ENCODE measurements at places on chromosomes 7 and 10. TPM values are rescaled to one million over a fixed set of nuclear protein-coding genes. Genes with fewer than 3 reads are reported as not detected.

The LIPM gene
- total RNA-seq, result not detected

- no peak for DNase-seq
These were observed 29.7 kb downstream of the GNA12 start for GRCh38 chr7:2814186-2814945.

The NPFFR1 gene
- total RNA-seq, result not detected

DNA sequence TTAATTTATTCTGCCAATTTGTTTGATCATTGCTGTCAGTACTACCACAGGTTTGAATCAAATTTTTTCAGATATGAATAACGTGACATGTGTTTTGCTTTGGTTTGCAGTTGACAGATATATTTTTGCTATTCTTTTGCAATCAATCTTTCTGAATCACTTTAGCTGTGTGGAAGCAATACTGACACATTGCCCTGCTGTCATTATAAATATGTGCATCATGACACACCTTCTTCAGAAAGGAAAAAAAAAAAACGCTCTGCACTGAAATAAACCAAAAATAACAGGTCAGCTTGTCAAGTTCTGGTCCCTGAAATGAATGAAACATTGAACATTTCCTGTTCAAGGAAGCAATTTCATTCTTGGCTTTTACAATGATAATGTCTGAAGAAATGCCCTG lies 93.8 kb upstream of the FAM13C start:
- no peak for DNase-seq

The SPDYE1 gene
- not detected for total RNA-seq

- no peak for DNase-seq
These were observed 4.0 kb downstream of the BRAF start for GRCh38 chr7:140920745-140921144.

The LRRC61 gene
- total RNA-seq, result 21.2 TPM

DNA sequence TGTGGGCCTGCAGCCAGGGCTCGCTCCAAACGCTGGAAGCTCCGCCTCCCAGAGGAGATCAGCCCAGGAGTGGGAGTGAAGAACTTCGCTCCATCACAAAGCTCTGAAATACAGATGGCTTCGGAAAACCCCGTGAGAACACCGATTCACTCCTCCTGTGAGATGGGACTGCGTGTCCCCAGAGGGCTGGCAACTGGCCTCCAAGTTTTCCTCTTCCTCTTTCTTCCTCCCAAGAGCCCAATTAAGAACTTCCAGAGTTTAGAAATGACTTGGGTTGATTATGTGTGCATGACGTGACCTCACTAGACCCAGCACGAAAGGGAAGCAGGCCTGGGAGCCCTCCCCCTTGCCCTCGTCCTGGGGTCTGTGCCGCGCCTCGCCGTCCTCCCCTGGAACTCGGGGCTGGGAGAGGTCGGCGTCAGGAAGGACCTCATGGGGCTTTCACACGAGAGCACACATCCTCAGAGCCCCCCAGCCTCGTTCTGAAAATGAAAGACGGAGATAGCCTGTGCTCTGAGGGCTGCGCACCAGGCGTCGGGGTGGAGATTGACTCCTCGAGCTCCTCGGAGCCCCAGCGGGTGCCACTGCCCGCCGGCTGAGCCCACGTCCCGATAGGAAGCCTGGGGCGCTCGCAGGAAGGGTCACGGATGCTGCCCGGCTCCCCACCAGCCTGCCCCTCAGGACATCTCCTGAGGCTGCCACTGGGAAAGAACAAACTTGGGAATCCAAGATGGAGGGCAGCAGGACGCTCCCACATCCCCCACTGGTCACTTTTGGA lies 37.8 kb downstream of the PTPRN2 start:
- no peak for DNase-seq

DNA sequence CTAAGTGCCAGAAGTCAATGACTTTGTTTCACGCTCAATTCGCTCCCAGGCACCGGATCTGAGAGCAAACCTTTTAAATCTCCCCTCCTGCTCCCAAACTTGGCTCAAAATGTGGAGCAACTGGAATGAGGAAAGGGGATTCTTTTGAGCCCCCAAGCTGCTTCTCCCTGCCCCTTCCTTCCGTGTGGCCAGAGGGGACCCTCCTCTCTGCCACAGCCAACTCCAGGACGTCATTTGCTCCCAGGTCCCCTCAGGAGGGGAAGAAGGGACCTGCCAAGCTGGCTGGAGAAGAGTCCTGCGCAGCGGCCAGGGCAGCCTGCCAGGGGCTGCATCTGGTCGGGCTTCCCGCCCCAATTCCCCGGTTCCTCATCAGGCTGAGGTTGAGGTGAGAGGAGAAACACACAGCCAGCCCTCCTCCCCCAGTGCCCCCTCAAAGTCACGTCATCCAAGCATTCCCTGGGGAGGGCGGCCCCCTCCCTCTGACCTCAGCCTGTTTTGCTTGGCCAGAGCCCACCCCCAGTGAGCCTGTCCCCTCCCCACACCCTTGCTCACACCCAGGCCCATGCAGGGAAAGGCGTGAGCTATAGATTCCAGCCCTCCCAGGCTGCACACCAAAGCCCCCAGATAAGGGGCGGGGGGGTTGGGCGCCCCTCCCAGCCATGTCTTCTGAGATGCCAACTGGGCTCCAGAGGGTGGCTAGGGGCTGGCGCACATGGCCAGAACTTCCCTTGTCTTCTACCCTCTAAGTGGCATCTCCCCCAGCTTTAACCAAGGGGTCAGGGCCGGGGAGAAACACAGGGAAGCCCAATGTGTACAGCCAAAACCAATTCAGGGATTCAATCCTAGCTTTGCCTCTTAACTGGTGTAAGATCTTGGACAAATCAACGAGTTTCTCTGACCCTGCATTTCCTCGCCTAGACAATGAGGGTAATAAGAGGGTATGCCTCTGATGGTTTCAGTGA lies 35.0 kb downstream of the SH3PXD2A start:
- DNase-seq, result no peak

The OPN1SW gene
- not detected for total RNA-seq

The OR6V1 gene
- not detected for total RNA-seq

The TMEM176A gene
- total RNA-seq, result not detected

The VGF gene
- not detected for total RNA-seq

GRCh38 chr7:75534727-75535307 lies 42.7 kb downstream of the SPDYE5 start:
- DNase-seq, result no peak

The CPA4 gene
- total RNA-seq, result not detected

DNA sequence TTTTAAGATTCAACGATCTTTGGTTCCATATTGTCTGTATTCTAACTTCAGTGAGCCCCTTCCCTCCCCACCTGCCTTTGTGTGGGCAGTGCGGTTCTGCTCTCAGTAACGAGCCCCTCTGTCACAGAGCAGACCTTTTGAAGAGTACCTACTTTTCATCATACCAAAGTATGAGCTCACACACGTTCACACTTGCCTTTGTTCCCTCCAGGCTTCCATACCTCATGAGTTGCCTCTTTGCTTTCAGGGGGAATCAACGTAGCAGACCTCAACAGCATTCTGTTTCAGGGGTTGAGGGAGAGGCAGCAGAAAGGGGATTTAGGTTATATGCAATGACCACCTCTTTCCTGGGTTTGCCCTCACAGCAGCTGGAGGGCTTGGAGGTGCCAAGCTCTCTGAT lies 211.4 kb upstream of the MDFIC start:
- DNase-seq, result no peak

- no peak for DNase-seq
These were observed 705.5 kb downstream of the AUTS2 start for GRCh38 chr7:70303780-70304179.

The PDE6C gene
- total RNA-seq, result not detected

GRCh38 chr7:46032942-46033341 lies 111.9 kb upstream of the IGFBP3 start:
- DNase-seq, result no peak

- no peak for DNase-seq
These were observed 29.0 kb upstream of the MGMT start for GRCh38 chr10:129438024-129438423.

DNA sequence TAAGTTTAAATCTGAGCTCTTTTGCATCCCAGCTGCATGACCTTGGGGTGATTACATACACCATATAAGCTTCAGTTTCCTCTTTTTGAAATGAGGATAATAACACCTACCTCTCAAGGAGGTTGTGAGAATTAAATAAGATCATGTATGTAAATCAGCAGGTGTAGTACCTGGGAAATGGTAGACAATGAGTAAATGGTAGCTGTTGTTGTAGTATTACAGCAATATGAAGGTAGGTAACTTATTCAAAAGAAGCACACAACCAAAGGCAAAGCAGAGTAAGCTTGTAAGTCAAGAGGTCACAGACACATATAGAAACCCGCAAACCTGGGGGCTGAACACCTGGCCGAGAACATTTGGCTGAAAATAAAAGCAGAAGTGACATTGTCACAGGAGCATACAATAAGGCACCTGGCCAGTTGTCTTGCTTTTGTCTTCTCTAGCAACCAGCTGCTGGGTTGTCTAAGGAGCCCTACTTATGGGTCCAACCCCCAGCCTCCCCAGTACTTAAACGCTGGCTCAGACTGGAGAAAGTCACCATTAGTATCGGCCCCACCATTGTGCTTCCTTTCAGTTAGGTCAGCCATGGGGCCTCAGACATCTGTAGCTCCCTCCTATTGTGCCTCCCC lies 203.6 kb upstream of the MKLN1 start:
- no peak for DNase-seq

The GBX1 gene
- total RNA-seq, result not detected

DNA sequence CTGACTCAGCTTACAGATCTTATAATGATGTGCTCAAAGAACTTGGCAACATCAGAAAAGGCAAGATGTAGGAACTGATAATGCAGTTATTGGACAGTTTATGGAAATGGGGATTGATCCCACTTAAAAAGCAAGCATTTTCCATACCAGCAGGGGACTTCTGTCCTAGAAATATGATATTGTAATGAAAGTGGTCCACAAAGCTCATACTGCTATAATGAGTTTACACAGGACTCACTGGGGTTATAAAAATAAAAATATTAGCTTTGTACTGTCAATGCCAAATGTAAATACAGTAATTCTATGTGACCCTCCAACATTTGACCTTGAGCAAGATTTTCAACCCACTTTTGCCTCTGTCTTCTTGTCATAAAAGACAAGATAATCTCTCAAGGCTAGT lies 145.5 kb upstream of the SEM1 start:
- DNase-seq, result no peak

The SLC35G1 gene
- total RNA-seq, result 4.8 TPM

DNA sequence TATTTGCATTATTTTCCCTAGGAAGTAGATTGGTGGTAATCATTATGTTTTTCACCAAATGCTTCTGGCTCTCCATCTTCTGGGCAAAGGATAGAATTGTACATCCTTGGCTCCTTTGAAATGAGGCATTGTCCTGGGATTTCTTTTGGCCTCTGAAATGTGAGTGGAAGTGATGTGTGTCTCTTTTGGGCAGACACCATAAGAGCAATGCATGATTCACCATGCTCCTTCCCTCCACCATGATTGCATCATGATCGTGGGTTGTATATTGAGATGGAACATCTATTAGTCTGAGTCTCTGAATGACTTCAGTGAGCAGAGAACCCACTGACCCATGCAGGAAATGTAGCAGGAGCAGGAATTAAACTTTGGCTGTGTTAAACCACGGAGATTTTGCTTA lies 49.2 kb downstream of the ADRA2A start:
- no peak for DNase-seq

GRCh38 chr7:101018271-101019167 lies 1.4 kb upstream of the MUC17 start:
- no peak for DNase-seq

DNA sequence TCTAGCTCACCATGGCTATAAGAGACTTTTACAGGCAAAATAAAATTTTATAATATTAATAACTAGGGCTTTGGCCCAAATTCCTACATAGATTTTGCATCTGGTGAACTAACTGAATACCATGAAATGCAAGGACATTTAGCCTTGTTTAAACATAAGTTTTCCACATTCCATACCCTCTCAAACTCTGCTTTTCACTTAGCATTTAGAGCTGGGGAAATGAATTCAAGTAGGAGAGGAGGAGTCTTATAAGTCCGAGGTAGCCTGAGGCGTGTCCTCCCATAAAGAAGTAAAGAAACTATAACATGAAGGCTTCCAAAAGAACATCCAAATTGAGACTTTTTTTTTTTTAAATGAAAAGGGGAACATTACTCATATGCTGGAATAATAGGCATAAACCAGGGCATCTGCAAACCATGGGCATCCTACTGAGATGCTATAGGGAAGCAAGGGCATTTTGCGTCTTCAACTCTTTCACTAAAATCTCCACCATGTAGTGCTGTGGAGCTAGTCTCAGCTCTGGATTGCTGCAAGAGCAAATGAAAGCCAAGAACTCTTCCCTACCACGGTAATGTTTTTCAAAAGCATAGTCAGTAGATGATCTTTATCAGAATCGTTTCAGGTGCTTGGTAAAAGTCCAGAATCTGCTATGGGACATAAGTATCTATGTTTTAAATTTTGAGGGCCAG lies 79.1 kb downstream of the PALS2 start:
- no peak for DNase-seq

GRCh38 chr10:69340695-69341094 lies 62.4 kb downstream of the HK1 start:
- no peak for DNase-seq

DNA sequence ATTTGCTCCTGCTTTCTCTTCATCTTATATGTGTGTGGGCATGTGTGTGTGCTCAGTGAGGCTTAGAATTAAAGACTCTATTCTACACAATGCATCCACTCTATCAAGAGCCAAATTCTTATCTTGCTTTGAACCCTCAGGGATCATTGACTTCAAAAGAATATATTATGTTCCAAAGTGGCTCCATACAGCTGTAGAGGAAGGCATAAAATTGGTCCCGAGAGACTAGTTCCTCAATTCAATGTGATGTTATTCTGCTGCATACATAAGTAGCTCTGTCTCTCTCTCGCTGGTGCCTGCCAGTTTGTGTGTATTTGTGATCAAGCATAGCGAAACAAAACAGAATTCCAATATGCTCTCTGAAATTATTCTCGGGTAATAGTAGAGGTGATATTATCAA lies 997.9 kb upstream of the POT1 start:
- no peak for DNase-seq

DNA sequence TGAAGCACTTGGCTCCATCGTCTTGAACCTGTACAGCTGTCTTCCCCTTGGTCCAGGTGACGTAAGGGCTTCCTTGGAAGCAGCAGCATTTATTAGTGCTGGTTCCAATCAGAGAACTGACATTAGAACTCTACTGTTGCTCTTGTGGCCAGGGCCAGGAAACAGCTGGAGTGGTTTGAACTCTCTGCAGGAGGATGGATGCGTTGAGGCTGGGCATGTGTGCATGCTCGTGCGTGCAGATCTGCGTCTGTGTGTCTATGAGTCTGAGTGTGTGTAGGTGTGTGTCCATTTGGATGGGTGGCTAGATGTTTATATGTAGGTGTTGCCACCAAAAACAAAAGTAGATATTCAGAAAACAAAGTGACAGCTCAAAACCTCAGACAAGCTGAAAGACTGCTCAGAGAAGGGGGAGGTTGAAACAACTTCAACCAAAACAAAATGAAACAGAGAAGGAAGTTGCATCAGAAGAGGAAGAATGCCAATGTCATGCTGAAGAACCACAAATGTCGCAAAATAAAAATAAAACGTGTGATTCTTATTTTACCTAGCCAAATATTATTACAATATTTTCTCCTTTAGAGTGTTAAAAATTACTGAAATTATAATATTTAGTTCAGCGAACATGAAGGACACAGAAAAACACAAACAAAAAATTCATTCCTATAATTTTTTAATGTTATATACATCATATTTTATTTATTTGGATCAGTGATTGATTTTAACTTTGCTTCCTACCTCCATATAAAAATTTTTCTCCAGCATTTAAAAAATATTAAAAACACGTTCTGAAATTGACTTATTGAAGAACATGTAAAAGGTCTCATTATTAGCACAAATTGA lies 96.1 kb upstream of the MKLN1 start:
- peak; percentile 78 for DNase-seq
